ENCODE measurements at places on chromosomes 5 and 9. TPM values are rescaled to one million over a fixed set of nuclear protein-coding genes. Genes with fewer than 3 reads are reported as not detected.

TYRP1 gene
- not detected for total RNA-seq

PCDHGA11 gene
- 2.6 TPM for total RNA-seq

CCNI2 gene
- total RNA-seq: 3.8 TPM

TMEM252 gene
- total RNA-seq: not detected

PCA3 gene
- not detected for total RNA-seq

LCN9 gene
- total RNA-seq: not detected

DNA sequence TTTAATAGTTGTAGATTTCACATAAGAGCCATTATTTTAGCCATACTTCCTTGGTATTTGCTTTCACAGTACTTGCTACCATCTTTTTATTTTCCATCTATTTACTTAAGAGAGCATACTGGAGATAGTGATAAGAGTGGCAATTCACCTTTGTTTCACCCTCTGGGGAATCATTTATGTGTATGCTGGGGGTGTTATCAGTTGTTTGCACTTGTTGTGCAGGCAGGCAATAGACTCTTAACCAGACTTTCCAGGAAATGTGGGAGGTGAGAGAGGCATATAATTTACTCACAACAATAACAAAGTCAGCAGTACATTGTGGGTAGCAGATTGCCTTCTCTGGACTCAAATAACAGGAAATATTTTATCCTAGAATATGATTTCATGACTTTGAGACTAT, 1018.3 kb downstream of the CDH12 start:
- no peak for DNase-seq

- no peak for DNase-seq
Measured at GRCh38 chr9:3848445-3849114, 322.8 kb upstream of the RFX3 start.

DNA sequence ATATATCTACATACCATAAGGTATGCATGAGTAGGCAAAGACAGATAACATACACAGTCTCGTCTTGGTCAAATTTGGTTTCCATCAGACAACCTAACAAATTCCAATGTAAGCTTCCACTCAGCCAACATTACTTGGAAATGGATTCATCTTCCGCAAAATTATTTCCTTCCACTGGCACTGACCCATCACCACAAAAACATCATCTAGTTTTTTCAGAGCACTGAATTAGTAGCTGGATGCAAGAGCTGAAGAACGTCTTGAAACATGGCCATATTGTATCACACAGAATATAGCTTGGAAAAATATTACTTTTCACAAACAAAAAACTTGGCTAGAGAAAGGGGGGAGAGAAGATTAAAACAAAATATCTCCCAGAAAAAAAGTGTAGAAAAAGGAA, 73.5 kb downstream of the EFNA5 start:
- no peak for DNase-seq

DNA sequence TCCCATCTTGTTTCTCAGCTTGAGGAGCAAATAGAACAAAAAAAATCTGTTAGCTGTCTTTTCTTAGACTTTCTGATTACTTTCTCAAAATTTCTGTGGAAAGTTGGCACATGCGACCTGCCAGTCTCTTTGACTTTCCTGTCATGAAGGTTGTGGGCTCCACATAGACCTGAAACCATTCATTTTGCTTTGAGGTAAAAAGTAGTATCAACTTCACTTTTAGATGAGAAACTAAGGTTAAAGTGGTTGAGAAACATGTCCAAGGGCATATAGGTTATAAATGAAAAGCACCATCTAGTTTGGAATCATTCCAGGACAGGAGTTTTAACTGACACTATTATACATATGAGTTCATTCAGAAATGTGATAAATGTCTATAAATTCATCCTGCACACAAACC, 42.7 kb downstream of the ST8SIA4 start:
- no peak for DNase-seq

DNA sequence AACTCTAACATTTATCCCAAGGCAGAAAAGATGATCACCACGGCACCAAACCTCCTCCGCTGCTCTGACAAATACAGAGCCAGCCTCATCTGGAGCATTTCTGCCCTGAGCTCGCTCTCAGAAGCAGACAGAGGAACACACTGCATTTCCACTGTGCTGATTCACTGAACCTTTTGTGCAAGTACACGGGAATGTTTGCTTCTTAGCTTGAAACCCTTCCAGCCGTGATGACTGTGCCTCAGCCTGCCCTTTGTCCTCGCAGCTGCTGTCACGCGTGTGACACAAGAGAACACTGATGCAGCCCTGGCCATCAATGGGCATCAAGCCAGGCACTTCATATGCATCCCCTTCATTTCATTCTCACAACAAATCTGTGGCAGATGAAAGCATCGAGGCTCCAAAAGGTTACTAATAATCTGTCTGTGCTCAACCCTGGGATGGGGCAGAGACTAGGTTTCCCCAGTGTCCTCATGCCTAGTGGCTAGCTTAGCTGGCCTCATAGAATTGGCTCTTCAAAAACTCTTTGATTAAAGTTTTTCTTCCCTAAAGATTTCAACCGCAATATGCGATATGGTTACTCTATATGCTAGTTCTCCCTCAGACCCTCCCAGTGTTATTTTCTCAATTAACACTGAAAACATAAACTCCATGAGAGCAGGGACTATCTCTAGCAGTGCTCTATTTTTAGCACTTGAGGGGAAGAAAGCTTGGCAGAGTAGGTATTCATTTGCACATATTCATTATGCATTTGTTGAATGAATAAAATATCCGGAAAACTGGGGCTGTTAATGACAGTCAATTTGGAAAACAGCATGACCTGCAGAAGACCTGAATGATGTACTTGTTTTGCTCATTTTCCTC, 7.3 kb downstream of the CDC14B start:
- peak; percentile 73 for DNase-seq

DNA sequence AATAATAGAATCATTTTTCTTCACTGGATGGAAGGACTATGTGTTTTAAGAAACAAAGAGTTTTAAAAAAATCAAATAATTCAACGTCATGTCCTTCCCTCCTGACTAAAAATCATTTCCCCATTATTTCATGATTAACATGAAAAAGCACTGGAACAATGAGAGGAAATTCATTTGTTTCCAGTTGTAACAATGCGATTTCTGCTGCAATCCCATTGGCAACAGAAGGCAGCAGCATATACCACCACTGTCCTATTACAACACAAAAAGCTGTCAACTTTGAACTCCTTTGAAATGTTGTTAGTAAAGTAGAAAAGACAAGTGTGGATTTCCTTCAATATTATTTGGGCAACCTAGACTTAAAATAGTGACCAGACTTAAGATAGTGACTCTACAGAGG, 3.1 kb downstream of the C5orf63 start:
- DNase-seq: no peak

DNA sequence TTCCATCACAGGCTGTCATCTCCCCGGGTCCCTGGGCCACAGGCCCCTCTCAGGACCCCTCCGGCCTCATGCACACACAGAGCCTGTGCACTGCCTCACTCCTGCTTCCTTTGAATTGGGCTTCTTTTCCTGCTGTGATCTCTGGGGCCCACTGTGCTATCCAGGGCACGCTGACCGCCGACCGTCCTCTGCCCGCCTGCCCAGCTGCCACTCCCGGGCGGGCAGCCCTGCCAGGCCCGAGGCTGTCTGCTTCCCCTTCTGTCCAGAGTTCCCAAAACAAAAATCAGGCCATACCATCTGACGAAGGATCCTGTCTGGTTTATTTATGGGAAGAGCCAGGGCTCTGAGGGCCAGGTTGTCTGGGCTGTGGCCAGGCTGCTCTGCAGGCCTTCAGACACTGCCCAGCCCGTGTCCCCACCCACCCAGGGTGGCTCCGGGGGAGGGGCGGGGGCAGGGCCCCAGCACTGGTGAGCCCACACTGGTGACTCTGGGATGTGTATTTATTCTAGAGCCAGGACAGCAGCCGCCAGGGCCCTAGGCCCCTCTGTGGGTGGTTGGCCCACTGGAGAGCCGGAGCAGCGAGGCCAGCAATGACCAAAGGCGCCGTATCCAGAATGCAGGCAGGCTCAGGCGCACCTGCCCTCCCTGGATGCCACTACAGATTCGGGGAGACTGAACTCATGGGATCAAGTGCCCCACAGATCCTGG, 57.0 kb downstream of the ADAMTS2 start:
- DNase-seq: no peak

GRCh38 chr5:136814619-136815378, 449.5 kb upstream of the TRPC7 start:
- DNase-seq: no peak

DNA sequence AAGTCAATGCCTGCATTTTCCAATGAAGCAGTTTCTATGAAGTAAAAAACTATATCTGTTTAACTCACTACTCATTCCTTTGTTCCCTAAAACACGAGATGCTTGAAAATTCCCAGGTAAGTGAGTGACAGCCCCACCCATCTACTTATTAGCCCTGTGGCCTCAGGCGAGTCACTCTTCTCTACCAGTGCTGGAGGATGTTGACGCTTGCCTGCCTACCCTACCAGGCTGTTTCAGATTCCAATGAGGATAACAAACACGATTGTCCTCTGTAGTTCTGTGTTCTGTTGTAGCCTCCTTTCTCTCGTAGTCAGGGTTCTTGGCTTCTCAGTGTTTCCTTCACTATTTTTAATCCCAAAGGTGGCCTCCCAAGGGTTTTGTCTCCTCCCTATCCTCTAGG, 388.8 kb downstream of the KDM4C start:
- DNase-seq: no peak

DNA sequence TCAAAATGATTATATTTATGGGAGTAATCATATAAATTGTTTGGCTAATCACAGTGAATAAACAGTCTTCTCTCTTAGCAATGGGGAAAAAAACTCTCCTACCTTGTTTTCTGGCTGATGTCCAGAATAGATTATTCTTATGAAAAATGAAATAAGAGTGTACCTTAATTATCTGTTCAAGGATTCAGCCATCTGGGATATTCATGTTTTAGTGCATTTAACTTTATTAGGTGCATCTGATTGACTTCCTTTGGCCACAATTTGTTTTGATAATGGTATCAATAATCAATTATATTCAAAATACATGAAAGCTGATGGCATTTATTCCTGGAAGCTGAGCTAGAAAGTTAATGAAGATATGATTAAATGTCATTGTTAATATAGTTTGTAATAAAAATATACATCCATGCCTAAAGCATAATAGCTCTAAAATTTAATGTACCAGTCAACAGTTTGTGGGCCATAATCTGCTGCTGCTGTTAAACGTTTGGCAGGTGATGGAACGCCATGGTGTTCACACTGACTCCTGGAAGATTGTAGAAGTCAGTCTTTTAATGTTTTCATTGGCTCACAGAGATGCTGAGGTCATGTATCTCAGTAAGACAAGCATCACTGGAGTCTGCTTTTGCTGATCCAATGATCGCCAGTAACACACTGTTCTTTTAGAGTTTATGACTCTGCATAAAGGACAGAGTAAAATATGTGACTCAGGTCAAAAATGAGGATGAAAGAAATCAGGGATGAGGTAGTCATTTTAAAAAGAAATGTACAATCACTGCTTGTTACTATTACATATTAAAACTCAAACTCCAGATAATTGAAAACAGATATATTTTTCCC, 105.8 kb downstream of the ISL1 start:
- DNase-seq: no peak

- DNase-seq: no peak
Measured at GRCh38 chr9:26802921-26803320, 89.7 kb downstream of the CAAP1 start.

- DNase-seq: no peak
Measured at GRCh38 chr5:139140591-139141071, 57.5 kb downstream of the SIL1 start.

GRCh38 chr9:129834489-129835127, 467 bp downstream of the C9orf78 start:
- no peak for DNase-seq

- no peak for DNase-seq
Measured at GRCh38 chr5:11822598-11822997, 81.6 kb downstream of the CTNND2 start.

GRCh38 chr5:124920909-124921666, 174.6 kb upstream of the ZNF608 start:
- DNase-seq: no peak

DNA sequence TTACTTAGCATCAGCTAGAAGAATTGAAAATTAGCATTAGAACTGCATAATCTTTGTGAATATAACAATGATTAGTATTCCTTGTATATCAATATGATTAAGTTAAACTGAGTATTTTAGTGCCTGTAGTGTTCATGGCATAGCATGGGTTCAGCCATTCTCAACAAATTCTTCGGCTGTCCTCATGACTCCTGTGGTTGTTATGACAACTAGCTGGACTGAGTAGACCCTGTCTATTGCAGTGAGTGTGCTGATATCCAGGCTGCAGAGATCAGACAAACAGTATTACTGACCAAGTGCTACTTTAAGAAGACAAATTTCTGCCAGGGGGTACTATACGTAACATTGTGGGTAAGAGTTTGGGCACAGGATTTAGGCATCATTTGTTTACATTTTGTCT, 125.9 kb downstream of the NUDT12 start:
- no peak for DNase-seq

- no peak for DNase-seq
Measured at GRCh38 chr5:123719004-123719403, 207.0 kb downstream of the CSNK1G3 start.

- no peak for DNase-seq
Measured at GRCh38 chr9:14710804-14711203, 11.7 kb downstream of the CER1 start.

GRCh38 chr9:35564658-35565061, 40.4 kb upstream of the TESK1 start:
- no peak for DNase-seq

GRCh38 chr9:127899128-127899943, at the start of gene ST6GALNAC6:
Gene ST6GALNAC6, minus strand, starts transcription at chr9:127899603. Its CDS starts 1,622 bp downstream, at chr9:127897981.
- DNase-seq: no peak

DNA sequence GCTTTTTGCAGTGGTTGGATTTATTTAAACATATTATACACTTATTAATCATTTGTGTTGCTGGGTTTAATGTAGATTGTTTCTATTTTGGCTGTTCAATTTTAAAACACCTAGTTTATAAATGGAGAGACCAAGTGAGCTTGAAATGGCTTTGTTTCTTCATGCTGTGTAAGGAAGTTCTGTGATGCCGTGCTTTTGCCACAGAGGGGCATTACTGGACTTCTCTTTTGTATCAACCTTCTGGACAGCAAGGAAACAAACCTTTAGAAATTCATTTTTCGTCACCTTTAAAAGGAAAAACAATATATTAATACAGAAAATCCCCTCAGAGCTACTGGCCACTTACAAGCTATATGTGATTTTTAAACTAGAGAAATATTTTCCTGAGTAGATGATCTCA, 81.9 kb downstream of the DMRTA1 start:
- no peak for DNase-seq

- DNase-seq: no peak
Measured at GRCh38 chr9:129489838-129490582, 130.9 kb downstream of the C9orf50 start.

GRCh38 chr5:10421896-10422691, 19.6 kb upstream of the ROPN1L start:
- no peak for DNase-seq
